ENCODE measurements at places on chromosomes 7 and 10.

DNA sequence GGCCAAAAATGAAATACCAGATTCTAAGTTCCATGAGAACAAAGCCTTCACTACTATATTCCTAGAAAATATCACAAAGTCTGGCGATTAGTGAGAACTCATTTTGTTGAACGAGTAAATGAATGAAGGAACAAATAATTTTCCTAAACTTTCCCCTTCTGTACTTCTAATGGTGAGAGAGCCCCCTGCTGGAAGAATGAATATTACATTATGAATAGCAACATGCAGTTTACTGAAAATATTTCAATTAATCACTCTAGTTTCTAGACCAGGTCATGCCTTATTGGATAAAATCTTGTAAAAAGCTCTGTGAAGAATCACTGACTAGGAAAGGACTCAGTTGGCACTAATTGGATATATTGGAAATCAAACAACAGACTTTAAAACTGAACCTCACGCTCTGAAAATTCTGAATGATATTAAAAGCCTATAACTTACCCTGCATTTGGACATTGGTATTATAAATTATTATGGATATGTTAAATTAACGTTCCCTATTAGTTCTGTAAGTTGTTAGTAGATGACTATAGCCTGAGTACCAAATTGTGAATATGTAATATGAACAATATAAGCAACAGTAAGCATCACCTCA is 32.4 kb upstream of the MTPN start:
- DNase-seq = no peak

DNA sequence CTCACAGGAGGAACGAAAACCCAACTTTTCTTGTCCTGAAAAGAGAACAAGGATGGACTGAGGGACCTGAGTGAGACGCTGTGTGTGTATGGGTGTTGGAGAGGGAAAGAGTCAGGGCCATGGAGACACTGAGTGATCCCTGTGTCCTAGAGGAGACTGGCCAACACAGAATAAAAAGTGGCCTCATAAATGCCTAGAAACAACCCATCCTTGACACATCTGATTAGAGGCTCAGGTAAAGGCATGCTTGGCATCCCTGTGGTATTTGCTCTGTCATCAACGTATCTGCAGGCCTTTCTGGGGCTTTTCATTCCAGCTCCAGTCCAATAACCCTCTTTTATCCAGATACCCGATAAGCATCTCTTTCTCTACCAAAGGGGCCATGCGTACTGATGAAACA is 86.3 kb downstream of the FGFR2 start:
- no peak for DNase-seq

GRCh38 chr10:33195608-33196376 is 138.7 kb downstream of the NRP1 start:
- no peak for DNase-seq

DNA sequence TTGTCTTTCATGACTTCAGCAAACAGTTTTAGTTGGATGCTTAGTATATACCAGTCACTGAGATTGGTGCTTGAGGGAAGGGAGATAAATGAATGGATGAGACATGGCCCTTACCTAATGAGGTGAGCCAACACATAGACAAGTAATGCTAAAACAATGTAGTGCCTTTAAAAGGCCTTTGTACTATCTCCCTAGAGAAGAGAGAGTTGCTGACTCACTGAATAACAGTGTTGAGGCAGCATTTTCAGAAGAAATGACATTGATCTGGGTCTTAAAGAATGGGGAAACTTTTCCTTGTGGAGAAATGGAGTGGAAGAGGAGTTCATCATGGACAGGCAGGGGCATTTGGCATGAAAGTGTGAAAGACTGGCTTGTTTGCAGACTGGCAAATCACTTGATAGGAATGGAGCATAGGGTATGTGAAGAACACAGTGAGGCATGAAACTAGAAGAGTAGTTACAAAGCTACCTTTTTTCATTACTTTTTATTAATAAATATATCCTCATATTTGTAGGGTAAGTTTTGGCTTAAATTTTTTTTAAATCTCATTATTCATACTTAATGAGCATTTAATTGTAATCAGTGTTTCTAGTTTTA is 91.2 kb downstream of the KAT6B start:
- DNase-seq = no peak

GRCh38 chr7:77461842-77462241 is 45.7 kb upstream of the GSAP start:
- no peak for DNase-seq

DNA sequence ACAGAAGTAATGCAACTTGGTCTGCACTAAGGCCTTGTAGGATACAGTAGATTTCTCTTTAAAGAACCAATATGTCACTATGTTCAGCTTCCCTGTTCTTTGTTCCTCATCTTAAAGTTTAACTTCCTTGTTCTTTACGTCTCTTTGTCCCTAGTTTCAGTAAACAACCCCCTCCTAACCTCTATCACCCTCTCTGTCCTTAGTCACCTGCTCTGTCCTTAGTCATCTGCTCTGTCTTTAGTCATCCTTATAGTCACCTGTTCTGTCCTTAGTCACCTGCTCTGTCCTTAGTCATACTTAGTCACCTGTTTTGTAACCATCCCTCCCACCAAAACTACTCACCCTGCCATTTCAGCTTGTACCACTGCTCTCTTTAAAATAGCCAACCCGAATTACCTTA is 144.6 kb upstream of the TMEM106B start:
- no peak for DNase-seq

- no peak for DNase-seq
Observed at GRCh38 chr10:75736151-75736640, 304.8 kb downstream of the LRMDA start.

Data from stimulated activated CD8-positive, alpha-beta memory T cell treated with anti-CD3 and anti-CD28 coated beads, Interleukin-4, amount 100 ng/mL, for 1 hour (primary cell).